Activated CD4-positive, alpha-beta T cell treated with anti-CD3 and anti-CD28 coated beads for 48 hours (primary cell): ENCODE measurements at places on chromosomes 1 and 21.

GRCh38 chr1:232655028-232655745, 25.3 kb upstream of the SIPA1L2 start:
- DNase-seq = no peak

GRCh38 chr1:44808938-44809917, 905 bp downstream of the BTBD19 start:
- DNase-seq = peak; percentile 92

DNA sequence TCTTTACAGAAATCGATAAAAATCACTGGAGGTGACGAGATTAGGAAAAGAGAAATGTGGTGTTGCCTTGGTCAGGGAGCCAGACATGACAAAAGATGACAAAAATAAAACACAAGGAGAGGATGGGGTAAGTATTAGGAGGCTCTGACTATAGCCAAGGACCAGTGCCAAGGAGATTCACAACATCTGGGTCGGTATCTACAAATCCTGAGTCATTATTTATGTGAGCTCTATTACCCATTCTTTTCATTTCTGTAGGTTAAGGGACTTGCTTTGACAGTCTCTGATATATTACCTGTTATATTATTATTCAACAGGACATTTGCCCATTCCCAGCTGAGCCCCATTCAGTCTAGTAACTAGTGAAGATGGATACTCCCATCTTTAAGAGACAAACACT, 120.8 kb downstream of the TYW3 start:
- DNase-seq = no peak

GRCh38 chr21:44377922-44378645, 24.7 kb downstream of the TRPM2 start:
- no peak for DNase-seq

DNA sequence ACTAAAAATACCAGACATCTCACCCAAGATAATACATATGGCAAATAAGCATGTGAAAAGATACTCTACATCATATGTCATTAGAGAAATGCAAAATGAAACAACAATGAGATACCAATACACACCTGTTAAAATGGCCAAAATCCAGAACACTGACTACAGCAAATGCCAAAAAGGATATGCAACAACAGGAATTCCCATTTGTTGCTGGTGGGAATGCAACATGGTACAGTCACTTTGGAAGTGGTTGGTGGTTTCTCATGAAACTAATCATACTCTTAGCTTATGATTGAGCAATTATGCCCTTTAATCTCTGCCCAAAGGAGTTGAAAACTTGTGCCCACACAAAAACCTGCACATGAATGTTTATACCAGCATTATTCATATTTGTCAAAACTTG, 6.4 kb upstream of the RGS2 start:
- DNase-seq = no peak

DNA sequence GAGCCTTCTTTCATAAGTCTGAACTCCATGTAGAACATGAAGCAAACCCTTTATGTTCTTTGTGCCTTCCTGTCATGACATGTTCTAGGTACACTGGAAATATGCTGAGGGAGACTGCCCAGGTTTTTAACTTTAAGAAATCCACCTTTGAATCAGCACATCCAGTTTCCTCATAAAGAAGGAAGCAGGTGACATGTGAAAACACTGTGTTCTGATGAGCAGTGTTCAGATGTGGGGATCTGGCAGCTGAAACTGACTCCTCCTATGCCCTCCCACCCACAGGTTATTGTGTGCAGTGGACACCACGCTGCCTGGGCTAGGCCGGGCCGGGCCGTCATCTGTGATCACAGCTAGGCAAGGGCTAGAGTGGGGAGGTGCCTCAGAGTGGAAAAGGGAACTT, 51.1 kb downstream of the CNN3 start:
- DNase-seq = no peak
